ENCODE measurements at places on chromosomes 6 and 20.

GRCh38 chr6:170096803-170097504 is 193.9 kb downstream of the DLL1 start:
- no peak for DNase-seq

DNA sequence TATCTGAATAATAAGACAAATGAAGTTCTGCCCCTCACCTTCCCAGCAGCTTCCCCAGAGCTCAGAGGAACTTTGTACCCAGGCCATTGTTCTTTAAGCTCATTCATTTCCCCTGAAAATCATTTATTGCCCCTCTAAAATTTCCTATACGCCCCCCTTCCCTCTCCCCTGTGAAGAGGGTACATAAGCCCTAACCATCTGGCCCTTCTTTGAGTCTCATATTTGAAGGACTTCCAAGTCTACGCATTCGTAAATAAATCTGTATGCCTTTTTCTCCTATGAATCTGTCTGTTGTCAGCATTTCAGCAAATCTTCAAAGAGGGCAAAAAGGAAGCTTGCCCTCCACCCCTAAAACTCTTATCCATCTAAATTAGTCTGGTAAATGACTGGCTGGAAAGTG is 73.1 kb upstream of the DST start:
- no peak for DNase-seq

DNA sequence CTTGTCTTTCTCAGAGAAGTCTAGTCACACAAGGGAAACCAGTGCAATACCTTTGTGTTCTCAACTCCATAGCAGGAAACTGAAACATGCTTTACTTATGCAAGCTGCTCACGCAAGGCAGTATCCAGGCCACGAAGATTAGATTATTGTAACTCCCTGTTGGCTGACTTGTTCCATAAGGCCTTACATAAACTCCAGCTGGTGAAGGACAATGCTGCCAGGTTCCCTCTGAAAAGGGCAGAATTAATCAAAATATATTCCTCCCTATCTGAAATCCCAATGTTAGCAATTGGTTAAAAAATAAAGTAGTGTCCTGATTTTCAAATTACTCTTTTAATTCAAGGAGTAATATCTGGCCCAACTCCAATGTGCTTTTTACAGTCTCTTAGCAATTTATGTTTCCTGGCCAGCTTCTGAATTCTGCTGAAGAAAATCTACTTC is 966.6 kb downstream of the HACE1 start:
- DNase-seq, result no peak

- no peak for DNase-seq
Measured at GRCh38 chr20:61776491-61777075, 289.1 kb downstream of the TAF4 start.

GRCh38 chr6:15246666-15247499 is 1.0 kb downstream of the JARID2 start:
- DNase-seq, result no peak

GRCh38 chr6:44035621-44036020 is 91.6 kb downstream of the MRPL14 start:
- no peak for DNase-seq

- DNase-seq, result no peak
Measured at GRCh38 chr20:19849341-19850197, 91.5 kb downstream of the RIN2 start.

DNA sequence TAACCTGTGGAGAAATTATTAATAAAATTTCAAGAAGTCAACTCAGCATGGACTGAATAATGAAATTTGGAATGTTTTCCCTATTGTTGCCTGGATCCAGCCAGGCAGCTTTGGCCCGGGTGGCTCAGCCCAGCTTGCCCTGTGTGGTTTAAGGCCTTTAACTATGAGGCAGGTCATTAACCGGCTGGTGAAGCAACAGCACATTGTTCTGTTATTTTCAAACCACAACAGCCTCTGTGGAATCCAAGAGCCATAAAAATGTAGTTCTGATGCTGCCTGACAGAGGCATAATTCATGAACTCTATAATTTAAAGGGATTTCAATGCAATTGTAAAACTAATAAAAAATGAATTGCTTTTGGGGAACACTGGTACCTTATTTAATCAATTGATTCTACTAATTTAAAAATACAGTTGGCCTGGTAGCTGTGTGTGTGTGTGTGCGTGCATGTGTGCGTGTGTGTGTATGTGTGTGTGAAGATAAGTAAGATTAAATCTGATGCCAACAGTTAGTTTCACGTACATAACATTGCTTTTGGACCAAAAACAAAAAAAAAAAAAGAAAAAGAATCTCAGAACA is 117.7 kb downstream of the RPS12 start:
- no peak for DNase-seq

- DNase-seq, result no peak
Measured at GRCh38 chr20:57071954-57072583, 194.4 kb downstream of the BMP7 start.

DNA sequence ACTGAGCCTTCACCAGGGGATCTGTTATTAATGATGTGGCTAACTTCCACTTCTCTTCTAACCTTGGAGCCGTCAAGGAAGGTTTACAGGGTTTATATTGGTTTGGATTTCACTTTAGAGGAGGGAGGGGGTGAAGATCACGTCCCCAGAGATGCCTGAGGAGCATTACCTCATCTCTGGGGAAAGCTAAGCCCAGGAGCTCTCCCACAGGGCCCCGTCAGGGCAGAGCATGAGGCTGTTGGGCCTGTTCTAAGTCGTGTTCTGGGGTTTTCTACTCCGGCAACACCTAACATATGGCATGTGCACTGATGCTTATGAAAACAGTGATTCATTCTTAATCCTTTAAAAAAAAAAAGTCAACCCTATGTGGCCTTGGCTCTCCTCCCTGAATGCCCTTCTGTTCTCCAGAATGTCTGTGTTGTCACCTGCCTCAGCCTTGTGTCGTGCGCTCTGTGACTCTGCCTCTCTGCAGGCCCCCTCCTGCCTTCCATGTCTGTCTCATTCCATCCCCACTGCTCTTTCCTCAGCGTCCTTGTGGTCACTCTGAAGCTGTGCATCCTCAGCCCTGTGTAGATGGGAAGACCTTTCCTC is 97.4 kb upstream of the JARID2 start:
- no peak for DNase-seq

GRCh38 chr6:123588546-123588895 is 48.2 kb downstream of the TRDN start:
- no peak for DNase-seq

DNA sequence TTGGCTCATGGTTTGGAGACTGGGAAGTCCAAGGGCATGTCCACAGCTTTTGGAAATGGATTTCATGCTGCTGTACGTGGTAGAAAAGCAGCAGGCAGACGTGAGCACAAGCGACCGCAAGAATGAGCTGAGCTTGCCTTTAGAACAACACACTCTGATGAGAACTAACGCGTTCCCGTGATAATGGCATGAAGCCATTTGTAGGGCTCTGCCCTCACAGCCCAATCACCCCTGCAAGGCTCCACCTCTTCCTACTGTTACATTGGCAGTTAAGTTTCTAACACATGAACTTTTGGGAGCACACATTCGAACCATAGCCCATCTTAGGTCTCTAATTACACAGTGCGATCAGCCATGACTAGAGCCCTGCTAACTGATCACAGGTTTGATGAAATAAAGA is 107.5 kb upstream of the TMEM170B start:
- DNase-seq, result no peak
